SK-N-SH (cell line): ENCODE measurements at places on chromosomes 11 and 22.

DNA sequence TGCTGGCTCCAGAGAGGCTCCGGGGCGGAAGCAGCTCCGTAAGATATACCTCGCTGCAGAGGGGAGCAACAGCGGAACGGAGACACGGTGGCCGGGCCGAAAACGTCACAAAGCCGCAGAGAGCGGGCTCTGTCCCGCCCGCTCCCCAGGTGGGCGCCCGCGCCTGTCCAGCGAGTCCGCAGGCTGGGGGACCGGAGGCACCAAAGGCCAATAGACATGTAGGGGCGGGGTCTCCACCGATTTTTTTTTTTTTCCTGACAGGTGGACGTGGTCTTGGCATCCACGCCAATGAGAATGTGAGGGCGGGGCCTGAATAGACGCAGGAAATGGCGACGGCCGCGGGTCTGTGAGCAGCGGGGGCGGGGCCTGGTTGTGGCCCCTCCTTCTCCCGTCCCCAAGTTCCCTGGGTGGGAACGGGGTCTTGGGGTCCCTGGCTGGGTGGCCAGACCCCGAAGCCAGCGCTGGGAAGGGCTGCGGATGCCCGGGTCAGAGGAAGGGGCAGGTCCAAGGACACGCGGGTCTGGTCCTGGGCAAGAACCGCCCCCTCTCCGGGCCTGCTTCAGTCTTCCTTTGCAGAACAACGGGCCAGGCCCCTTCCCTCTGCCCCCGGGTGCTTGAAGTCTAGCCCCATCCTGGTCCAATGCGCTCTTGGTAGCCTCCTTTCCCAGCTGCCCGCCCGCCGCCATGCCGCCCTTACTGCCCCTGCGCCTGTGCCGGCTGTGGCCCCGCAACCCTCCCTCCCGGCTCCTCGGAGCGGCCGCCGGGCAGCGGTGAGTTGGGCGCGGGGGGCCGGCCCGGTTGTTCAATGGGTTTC lies at the start of gene DNAJC4:
Gene DNAJC4 (plus strand): TSS at position 378 of the 814 bp plus-strand sequence. CDS start 307 bp downstream, at position 685.
- no peaks in the 10 kb centered on the region for H3K27me3 ChIP-seq
- H3K27ac ChIP-seq: peak within 1 kb of the TSS; percentile 54; the same call in 1 of the 2 replicates
- DNase-seq: peak; percentile 93
- H3K36me3 ChIP-seq: peaks cover 4% of the 10 kb centered on the region; the same call in 1 of the 2 replicates
- peak within 1 kb of the TSS; percentile 73 for H3K4me3 ChIP-seq

- no peak overlapping the region for H3K4me3 ChIP-seq
- H3K4me1 ChIP-seq: peaks cover 28% of the 10 kb centered on the region
- no peaks in the 10 kb centered on the region for H3K27me3 ChIP-seq
- peaks cover 32% of the 10 kb centered on the region for H3K36me3 ChIP-seq
These were observed 2.1 kb upstream of the PHLDB1 start for GRCh38 chr11:118605116-118605867.

- no peak for DNase-seq
- no peak overlapping the region for H3K4me3 ChIP-seq
- no peaks in the 10 kb centered on the region for H3K36me3 ChIP-seq
- H3K4me1 ChIP-seq: no peaks in the 10 kb centered on the region
- no peak overlapping the region for H3K27ac ChIP-seq
- H3K27me3 ChIP-seq: no peaks in the 10 kb centered on the region
These were observed 138.9 kb downstream of the SPON1 start for GRCh38 chr11:14101388-14101787.

- no peaks in the 10 kb centered on the region for H3K36me3 ChIP-seq
- DNase-seq: no peak
These were observed 24.2 kb upstream of the TMEM123 start for GRCh38 chr11:102476812-102477211.

GRCh38 chr22:35442471-35442870 lies 42.5 kb downstream of the MCM5 start:
- no peaks in the 10 kb centered on the region; the same call in 1 of the 2 replicates for H3K4me1 ChIP-seq
- no peaks in the 10 kb centered on the region for H3K27me3 ChIP-seq
- no peak overlapping the region for H3K4me3 ChIP-seq
- no peak overlapping the region for H3K27ac ChIP-seq
- no peaks in the 10 kb centered on the region for H3K36me3 ChIP-seq

- no peaks in the 10 kb centered on the region for H3K36me3 ChIP-seq
- peak; percentile 96 for DNase-seq
- H3K27ac ChIP-seq: peak within 1 kb of the TSS; percentile 17; the same call in 1 of the 2 replicates
- H3K27me3 ChIP-seq: no peaks in the 10 kb centered on the region
These were observed at the start of gene MACROD1 for GRCh38 chr11:64165842-64166635. Gene MACROD1, minus strand, starts transcription at chr11:64166113. Its CDS starts 119 bp downstream, at chr11:64165994.

- no peak overlapping the region for H3K27ac ChIP-seq
- DNase-seq: no peak
- no peaks in the 10 kb centered on the region for H3K27me3 ChIP-seq
- H3K4me3 ChIP-seq: no peak overlapping the region
- H3K36me3 ChIP-seq: peaks cover 65% of the 10 kb centered on the region
These were observed 35.5 kb upstream of the ST14 start for GRCh38 chr11:130124096-130124495.

DNA sequence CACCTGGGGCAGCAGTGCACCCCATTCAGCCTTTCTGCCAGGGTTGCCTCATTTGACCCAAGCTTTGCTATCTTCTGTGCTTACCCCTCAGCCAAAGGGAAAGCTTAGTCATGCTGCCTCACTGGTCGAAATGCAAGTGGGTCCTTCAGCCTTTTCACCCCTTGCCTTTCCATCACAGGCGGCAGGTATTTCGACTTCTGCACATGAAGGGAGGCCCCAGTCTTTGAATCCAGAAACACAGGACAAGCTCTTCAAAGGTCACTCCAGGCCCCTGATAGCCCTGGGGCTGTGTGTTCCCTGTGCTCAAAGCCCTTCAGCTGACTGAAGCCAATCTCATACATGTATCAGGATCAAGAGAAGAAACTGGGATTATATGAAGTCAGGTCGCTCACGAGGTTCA lies 129.7 kb downstream of the SNX19 start:
- no peak overlapping the region for H3K4me3 ChIP-seq
- peak overlapping the region; percentile 21; the same call in 1 of the 2 replicates for H3K27ac ChIP-seq
- no peaks in the 10 kb centered on the region for H3K4me1 ChIP-seq
- no peaks in the 10 kb centered on the region for H3K36me3 ChIP-seq
- H3K27me3 ChIP-seq: no peaks in the 10 kb centered on the region

GRCh38 chr11:38839071-38839470 lies 2241.0 kb upstream of the RAG2 start:
- H3K27me3 ChIP-seq: no peaks in the 10 kb centered on the region
- no peak overlapping the region for H3K27ac ChIP-seq
- no peak for DNase-seq
- no peaks in the 10 kb centered on the region for H3K36me3 ChIP-seq
- H3K4me1 ChIP-seq: no peaks in the 10 kb centered on the region

DNA sequence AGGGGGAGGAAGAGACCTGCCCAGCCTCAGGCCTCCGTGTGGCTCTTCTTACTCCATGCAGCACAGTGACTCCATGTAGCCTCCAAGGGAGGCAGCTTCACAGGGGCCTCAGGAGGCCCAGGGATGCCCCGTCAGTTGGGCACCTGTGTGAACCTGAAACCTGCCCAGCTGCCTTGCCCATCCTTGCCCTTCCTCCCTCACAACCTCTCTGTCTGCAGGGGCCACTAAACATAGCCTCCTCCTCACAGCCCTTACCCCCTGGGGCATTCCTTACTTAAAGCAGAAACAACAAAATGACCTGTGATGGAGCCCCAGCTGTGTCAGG lies 7.1 kb downstream of the LRRC32 start:
- no peaks in the 10 kb centered on the region for H3K4me1 ChIP-seq
- H3K4me3 ChIP-seq: no peak overlapping the region
- peak; percentile 15 for DNase-seq
- H3K36me3 ChIP-seq: no peaks in the 10 kb centered on the region
- H3K27ac ChIP-seq: no peak overlapping the region
- no peaks in the 10 kb centered on the region for H3K27me3 ChIP-seq

GRCh38 chr11:61923166-61924063 lies 6.0 kb upstream of the RAB3IL1 start:
- peak; percentile 61 for DNase-seq
- no peaks in the 10 kb centered on the region for H3K27me3 ChIP-seq
- peaks cover 34% of the 10 kb centered on the region for H3K4me1 ChIP-seq
- no peaks in the 10 kb centered on the region for H3K36me3 ChIP-seq

DNA sequence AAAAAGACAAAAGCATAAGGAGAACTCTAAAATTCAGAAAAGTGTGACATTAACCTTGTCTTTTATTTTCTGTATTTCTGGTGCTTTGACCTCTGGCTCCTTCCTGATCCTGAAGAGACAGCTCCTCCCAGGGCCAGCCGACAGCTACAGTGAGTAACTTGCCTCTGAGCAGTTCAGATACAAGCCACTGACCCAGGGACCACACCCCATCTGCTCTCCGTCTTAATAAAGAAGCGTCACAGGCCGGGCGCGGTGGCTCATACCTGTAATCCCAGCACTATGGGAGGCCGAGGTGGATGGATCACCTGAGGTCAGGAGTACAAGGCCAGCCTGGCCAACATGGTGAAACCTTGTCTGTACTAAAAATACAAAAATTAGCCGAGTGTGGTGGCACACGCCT lies 6.5 kb downstream of the MLC1 start:
- no peak overlapping the region for H3K27ac ChIP-seq
- H3K4me1 ChIP-seq: peaks cover 12% of the 10 kb centered on the region; the same call in 1 of the 2 replicates
- H3K27me3 ChIP-seq: no peaks in the 10 kb centered on the region; the same call in 1 of the 2 replicates
- peak; percentile 21 for DNase-seq
- no peak overlapping the region for H3K4me3 ChIP-seq

DNA sequence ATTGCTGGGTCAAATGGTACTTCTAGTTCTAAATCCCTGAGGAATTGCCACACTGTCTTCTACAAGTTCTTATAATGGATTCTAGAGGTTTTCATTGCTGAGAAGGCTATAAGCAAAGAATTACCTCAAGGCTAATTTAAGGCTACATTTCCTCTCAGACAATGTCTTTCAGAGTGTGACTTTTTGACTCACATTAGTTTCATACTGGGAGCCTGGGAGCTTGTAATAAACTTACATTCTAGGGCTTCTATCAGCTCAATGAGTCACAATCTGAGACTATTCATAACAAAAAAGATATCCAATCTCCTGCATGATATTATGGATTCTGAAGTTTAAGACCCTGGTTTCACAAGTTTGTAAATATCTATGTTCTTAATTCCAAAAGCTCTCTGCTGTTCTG lies 408.7 kb downstream of the LRRC4C start:
- no peaks in the 10 kb centered on the region for H3K27me3 ChIP-seq
- H3K36me3 ChIP-seq: no peaks in the 10 kb centered on the region
- no peak for DNase-seq
- H3K4me3 ChIP-seq: no peak overlapping the region

- peaks cover 38% of the 10 kb centered on the region for H3K4me1 ChIP-seq
- no peak for DNase-seq
- no peak overlapping the region for H3K27ac ChIP-seq
- H3K36me3 ChIP-seq: no peaks in the 10 kb centered on the region
- no peak overlapping the region for H3K4me3 ChIP-seq
These were observed 135.7 kb downstream of the COMMD9 start for GRCh38 chr11:36153551-36153950.

GRCh38 chr11:2765491-2765890 lies 65.7 kb upstream of the KCNQ1OT1 start:
- no peak for DNase-seq
- no peak overlapping the region for H3K27ac ChIP-seq
- 0 out of 2 replicates have a peak, but pooled peaks cover 4% of the 10 kb centered on the region for H3K4me1 ChIP-seq
- no peak overlapping the region for H3K4me3 ChIP-seq

- DNase-seq: no peak
- H3K4me3 ChIP-seq: no peak overlapping the region
- H3K27me3 ChIP-seq: no peaks in the 10 kb centered on the region
These were observed 43.6 kb upstream of the DDX6 start for GRCh38 chr11:118834427-118835028.

DNA sequence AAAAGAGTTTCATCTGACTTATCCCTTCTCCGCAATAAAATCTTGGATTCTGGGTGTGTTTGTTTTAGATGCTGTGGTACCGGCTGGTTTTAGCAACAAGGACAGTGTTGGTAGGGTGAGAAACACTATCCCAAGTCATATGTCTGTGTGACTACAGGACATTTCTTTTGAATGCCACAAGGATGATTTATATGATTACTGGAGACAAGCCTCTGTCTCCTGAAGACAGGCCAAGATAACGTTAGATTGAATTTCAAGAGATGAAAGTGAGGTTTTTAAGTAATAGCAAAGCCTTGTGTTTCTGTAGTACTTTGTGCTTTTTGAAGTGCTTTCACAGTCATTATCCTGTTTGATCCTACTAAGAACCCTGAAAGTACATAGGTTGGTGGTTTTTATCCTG lies 101.6 kb downstream of the COMMD9 start:
- H3K4me3 ChIP-seq: no peak overlapping the region
- peaks cover 5% of the 10 kb centered on the region; the same call in 1 of the 2 replicates for H3K4me1 ChIP-seq
- no peak for DNase-seq
- no peaks in the 10 kb centered on the region for H3K36me3 ChIP-seq
- no peaks in the 10 kb centered on the region for H3K27me3 ChIP-seq
- no peak overlapping the region for H3K27ac ChIP-seq

- no peak for DNase-seq
- no peak overlapping the region for H3K27ac ChIP-seq
- H3K4me1 ChIP-seq: peaks cover 14% of the 10 kb centered on the region; the same call in 1 of the 2 replicates
- no peak overlapping the region for H3K4me3 ChIP-seq
- no peaks in the 10 kb centered on the region for H3K27me3 ChIP-seq
These were observed 391.5 kb downstream of the CADM1 start for GRCh38 chr11:115112754-115113153.

DNA sequence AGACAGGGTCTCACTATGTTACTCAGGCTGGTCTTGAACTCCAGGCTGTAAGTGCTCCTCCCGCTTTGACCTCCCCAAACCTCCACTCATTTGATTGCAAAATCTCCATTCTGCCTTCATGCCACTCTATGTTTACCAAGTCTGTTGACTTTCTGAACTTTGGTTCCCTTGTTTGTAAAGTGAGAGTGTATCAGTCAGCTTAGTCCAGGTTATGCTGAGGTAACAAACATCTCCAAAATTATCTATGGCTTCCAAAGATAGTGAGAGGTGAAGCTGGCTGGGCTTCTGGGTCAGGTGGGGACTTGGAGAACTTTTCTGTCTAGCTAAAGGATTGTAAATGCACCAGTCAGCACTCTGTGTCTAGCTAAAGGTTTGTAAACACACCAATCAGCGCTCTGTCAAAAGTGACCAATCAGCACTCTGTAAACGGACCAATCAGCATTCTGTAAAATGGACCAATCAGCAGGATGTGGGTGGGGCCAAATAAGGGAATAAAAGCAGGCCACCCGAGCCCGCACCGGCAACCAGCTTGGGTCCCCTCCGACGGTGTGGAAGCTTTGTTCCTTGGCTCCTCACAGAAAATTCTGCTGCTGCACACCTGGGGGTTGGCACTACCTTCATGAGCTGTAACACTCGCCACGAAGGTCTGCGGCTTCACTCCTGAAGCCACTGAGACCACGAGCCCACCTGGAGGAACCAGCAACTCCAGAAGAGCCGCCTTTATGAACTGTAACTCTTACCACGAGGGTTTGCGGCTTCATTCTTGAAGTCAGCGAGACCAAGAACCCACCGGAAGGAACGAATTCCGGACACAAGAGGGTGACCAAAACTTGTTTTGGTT lies 109.3 kb downstream of the MIAT start:
- no peaks in the 10 kb centered on the region for H3K36me3 ChIP-seq
- H3K27me3 ChIP-seq: no peaks in the 10 kb centered on the region
- no peak for DNase-seq
- H3K4me3 ChIP-seq: no peak overlapping the region
